OCI-LY7 (cell line): ENCODE measurements at places on chromosomes 1 and 21. TPM values are rescaled to one million over a fixed set of nuclear protein-coding genes. Genes with fewer than 3 reads are reported as not detected.

DNA sequence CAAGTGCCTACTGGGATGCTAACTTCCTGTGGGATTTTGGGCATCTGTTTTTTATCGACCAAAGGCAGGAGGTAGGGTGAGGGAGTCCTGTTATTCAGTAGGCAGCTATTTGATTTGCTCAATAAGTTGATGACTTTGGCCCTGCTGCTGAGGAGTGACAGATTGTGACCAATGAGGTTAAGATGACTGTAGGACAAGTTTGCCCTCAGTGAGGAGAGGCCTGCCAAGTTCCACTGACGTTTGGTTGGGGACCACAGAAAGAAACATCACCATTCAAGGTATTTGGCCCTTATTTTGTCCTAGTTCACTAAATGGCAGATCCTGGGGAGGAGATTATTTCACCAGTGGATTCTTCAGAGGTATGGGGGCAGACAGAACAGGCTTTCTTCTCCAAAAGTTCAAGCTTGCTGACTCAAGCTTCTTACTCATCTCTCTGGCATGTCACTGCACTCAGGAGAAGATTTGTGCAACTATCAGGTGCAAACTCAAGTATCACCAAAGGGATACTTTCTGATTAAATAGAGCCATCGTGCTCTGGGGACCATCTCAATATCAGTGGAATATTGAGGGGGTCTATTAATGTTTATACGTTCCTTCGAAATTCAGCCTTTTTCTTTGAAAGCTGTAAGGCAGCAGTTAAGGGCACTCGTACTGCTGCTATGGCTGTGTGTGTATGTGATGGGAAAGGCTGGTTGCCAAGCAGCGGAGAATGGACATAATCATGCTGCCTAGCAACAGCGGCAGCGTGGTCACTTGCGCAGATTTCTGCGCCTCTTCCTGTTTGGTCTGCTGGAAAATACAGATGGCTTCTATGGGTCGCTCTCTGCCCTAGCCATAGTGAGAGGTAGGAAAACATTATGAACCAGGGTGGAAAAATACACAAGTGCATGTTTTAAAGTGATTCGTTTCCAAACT, 78.7 kb downstream of the PBX1 start:
- DNase-seq = no peak

- no peak for DNase-seq
These were observed 5.8 kb upstream of the LORICRIN start for GRCh38 chr1:153253693-153254092.

GRCh38 chr1:52237430-52237829, 95.5 kb downstream of the ZFYVE9 start:
- DNase-seq = no peak

DNA sequence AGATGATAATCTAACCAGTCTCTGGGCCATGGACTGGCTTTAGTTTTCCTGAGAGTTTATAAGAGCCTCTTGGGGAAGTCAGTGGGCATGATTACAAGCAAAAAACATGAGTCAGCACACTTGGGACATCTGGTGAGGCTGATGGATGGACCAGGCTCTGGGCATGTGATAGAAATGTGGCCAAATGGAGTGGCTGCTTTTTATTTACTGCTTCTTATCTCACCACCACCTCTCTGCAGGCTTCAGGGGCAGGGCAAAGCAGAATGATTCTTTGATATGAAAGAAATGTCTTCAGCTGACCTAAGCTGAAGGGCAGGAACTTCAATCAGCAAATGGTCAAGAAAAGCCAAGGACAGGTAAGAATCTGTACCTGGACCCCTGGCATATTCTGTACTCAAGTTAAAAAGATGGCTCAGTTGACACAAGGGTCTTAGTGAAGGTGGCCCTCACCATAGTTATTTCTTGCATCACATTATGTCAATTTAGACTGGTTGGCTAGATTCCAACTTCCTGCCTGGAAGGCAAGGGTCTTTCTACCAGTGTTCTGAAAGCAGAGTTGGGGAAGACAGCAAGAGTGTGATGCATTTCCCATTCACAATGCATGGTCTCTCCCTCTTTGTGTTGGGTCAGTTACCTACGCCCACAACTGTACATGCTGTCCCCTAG, 162.8 kb downstream of the FASLG start:
- DNase-seq = no peak

DNA sequence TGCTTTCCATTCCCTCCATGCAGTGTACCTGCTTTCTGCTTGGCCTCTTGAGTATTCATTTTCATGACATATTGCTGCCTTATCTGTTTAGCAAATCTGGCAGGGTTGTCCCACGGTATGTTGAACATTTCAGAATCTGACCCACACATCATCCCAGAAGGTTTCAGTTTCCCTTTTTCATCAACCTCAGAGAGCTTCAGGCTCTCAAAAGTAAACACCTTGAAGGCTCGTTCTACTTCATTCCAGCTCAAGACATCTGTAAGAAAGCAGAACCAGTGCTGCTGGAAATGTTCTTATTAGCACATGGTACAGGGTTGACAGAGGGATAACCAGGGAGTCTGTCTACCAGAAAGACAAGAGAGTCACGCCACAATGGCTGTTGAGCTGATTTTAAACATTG, 103.6 kb downstream of the SPAG17 start:
- no peak for DNase-seq

- peak; percentile 12 for DNase-seq
These were observed 52.7 kb downstream of the PKN2 start for GRCh38 chr1:88736633-88737248.

GRCh38 chr1:111599781-111600693, 19.6 kb upstream of the RAP1A start:
- DNase-seq = no peak

GRCh38 chr1:18682375-18682774, 51.7 kb downstream of the PAX7 start:
- DNase-seq = no peak

DNA sequence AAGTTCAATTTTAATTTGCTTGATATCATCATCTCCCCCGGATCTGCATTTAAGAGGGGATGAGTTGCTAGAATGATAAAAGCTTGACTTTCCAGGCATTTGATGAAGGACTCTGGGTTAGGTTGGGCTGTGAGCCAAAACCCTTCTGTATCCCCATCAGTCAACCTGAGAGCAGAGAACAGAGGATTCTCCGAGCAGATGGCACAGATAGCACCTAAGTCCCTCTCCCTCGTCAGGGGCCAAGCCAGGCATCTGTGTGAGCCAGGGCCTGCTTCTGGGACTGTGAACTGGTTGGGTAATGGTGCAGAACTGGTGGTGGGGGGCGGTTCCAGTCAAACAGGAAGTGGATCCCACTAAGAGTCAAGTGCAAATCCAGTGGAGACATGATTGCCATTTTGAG, 205.8 kb downstream of the TNR start:
- DNase-seq = no peak

GRCh38 chr1:221557013-221557412, 184.9 kb downstream of the DUSP10 start:
- no peak for DNase-seq

GRCh38 chr21:34838956-34839820, 170.4 kb downstream of the CLIC6 start:
- no peak for DNase-seq

DNA sequence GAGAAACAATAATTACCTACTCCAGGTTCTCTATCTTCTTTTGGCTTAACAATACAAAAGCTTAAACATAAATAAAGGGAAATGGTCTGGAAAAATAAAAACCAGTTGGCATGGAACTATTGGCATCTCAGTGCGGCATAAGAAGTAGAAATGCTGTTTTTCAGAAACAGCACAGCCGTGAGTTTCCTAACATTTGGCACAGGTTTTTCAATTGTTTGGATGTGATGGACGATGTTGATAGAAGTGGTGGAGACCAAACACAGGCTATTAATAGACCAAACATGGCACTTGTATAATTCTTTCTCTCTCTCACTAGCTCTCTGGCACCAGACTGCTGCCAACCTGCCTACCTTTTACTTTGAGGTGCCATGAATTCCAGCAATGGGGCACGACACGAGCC, 36.2 kb downstream of the KCNN3 start:
- DNase-seq = no peak

GRCh38 chr1:6054596-6054995, 8.9 kb downstream of the KCNAB2 start:
- no peak for DNase-seq

- DNase-seq = no peak
These were observed 875.8 kb downstream of the USP25 start for GRCh38 chr21:16605597-16605996.

DNA sequence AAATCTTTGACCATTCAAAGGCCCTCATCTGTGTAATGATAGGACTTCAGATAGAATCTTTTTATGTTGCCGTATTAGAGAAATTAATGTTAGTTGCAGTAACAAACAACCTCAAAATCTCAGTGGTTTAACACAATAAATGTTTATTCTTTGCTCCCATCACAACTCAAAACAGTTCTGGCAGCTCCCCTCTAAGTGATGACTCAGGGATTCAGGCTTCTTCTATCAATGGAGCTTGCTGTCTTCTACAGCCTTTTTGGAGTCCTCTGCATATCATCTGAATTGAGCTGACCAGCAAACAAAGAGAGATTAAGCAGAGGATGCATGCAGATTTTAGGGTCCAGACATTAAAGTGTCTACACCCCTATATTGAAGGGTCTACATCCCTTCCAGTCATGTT, 59.1 kb upstream of the RAB3GAP2 start:
- no peak for DNase-seq

- no peak for DNase-seq
These were observed 88.6 kb upstream of the GNG12 start for GRCh38 chr1:67921725-67922489.

DNA sequence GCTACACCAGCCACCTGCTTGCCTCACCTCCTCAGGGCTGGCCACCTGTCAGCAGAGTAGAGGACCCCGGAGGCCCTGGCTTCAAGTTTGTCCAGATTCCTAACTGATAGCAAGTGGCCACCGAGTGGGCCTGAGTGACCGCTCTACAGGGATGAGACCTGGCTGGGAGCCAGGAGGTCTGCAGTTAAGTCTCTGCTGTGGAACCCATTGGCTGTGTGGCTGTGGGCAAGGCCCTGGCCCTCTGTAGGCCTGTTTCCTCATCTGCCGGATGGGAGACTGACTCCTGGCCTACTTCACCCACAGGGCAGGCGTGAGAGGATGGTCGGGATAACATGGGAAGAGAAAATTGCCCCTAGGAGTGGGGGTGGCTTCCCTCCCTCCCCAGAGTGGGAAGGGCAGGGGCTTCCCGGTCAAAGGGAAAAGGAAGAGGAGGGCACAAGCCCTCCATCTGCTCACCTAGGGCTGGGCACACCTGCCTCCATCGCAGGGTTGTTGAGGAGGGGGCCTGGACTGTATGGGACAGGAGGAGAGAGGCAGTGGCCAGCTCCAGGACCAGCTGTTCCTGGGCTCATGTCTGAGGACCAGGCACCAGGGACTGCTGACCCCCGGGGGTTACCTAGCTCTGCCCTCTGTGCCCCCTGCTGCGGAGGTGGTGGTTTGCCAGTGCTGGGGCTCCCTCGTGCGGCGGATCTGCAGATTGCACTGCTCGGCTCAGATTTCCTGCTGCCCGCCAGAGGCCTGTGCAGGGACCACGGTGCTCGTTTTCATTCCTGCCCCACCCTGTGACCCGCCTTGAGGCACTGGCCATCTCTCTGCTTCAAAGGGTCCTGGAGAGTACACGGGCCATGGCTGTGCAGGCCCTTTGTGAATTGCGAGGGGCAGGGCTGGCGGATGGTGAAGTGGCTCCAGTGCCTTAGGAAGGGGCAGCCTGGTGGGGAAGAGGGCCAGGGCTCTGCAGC, 9.1 kb upstream of the MTFR1L start:
- DNase-seq = peak; percentile 76

- DNase-seq = no peak
These were observed 150.0 kb upstream of the APP start for GRCh38 chr21:26320596-26320995.

DNA sequence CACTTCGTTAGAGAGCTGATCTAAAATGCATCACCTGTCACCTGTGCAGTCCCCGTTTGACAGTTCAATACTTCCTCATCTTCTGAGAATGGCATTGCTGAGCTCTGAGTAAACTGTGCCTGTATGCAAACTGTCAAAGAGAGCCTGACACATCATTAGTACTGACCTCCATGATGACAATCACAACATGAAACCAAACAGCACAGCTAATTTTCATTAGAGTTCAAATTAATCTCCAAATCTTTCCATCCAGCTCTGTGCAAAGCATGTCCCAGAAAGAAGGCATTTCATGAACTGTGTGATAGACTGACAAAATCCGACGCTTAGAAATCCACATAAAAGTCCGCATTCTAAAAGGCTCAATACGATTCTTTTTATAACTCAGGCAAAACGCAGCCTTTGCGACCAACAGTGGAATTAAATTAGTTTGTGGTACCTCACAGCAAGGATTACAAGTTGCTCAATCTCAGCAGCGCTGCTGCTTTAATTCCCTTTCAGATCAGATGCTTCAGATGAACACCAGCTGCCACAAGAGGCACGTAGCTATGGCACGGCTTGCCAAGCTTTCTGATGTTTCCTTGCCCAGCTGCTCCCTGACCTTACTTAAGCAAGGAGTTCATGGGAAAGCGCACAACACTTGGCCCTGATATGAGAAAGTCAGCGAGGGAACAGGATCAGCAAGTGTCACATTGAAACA, 765.5 kb upstream of the PRMT6 start:
- no peak for DNase-seq

GRCh38 chr1:45843474-45843905, 40.1 kb downstream of the MAST2 start:
- DNase-seq = peak; percentile 61

DNA sequence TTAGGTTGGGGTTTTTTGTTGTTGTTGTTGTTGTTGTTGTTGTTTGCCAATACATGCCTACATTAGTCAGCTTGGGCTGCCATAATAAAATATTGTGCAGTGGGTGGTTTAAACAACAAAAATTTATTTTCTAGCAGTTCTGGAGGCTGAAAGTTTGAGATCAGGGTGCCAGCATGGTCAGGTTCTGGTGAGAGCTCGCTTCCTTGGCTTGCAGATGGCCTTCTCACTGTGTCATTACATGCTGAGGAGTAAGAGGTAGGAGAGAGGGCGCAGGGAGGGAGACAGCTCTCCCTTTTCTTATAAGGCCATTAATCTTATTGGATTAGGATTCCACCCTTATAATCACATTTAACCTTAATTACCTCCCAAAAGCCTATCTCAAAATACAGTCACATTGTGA, 52.7 kb downstream of the DIRAS3 start:
- DNase-seq = no peak

GRCh38 chr1:27960762-27961645, 1.2 kb downstream of the XKR8 start:
- DNase-seq = no peak

DNA sequence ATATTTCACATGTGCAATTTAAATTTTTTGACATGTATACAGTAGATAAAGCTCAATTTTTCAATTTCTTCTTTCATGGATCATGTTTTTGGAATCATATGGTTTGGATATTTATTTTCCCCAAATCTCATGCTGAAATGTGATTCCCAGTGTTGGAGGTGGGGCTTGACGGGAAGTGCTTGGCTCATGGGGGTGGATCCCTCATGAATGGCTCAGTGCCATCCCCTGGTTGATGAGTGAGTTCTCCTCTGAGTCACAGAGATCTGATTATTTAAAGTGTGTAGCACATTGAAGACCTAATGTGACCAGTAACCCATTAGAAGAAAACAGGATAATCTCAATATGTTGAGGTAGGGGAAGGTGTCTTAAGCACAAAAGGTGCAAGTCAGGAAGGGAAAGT, 9.1 kb upstream of the IFI16 start:
- no peak for DNase-seq

- DNase-seq = no peak
These were observed 394.8 kb downstream of the LMX1A start for GRCh38 chr1:164961715-164962114.

- peak; percentile 45 for DNase-seq
These were observed 12.2 kb upstream of the IL10 start for GRCh38 chr1:206784471-206784903.

- no peak for DNase-seq
These were observed 264.9 kb downstream of the DYRK1A start for GRCh38 chr21:37631319-37632117.

The SH2D1B gene
- total RNA-seq = not detected in 2 replicates

The LRRC71 gene
- total RNA-seq = not detected in 2 replicates

The TTC34 gene
- total RNA-seq = 2.2 TPM in 2 replicates
